NCI-H1436 (cell line): ENCODE measurements at places on chromosomes 6 and 20.
A peak's percentile ranks its signal among the peaks of the same experiment; 100 is the strongest.

- DNase-seq: no peak
These were observed 36.4 kb upstream of the UTRN start for GRCh38 chr6:144248476-144249301.

DNA sequence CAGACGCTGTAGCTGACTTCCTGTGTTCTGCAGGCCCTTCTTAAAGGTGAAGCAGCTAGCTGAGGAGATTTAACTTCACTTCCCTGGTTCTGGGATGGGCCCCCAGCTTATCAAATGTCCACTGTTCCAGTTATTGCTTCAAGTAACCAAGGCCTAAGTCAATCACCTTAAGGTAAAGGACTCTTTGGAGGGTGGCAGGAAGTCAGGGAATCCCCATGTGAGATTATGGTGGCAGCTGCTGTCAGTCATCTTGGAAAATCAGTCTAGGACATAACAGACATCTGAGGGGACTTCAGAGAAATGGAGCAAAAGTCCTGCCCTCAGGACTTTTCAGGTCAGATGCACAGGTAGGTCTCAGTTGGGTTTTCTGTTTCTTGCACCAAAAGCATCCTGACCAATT is 3.8 kb downstream of the ELOVL5 start:
- DNase-seq: no peak

DNA sequence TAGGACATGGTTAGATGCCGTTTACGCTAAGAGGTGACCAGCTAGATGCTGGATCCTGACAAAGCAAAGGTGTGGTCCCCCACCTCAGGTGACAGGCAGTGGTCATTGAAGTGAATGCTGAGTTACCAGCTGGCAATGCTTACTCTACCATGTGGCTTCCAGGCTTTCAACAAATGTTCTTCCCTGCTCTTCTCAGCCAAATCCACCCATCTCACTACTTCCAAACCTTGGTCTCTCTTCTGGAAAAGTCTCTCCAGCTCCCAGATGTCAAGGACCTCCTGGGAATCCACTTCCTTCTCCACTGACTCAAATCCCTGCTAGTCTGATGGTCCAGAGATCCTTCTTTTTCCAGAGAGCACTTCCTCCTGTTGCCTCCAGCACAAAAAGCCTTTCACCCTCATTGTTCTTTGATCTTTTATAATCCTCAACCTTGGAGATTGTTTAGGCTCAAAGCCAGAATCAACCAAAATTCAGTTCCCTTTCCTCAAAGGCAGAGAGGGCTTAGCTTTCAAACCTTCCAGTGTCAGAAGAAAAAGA is 228.0 kb downstream of the ZNF217 start:
- no peak for DNase-seq

- no peak for DNase-seq
These were observed 89.9 kb downstream of the CDC5L start for GRCh38 chr6:44477293-44477894.

- DNase-seq: no peak
These were observed 5.0 kb downstream of the ID4 start for GRCh38 chr6:19842030-19842615.

GRCh38 chr6:26206868-26207801 is 119.9 kb downstream of the HFE start:
- no peak for DNase-seq

DNA sequence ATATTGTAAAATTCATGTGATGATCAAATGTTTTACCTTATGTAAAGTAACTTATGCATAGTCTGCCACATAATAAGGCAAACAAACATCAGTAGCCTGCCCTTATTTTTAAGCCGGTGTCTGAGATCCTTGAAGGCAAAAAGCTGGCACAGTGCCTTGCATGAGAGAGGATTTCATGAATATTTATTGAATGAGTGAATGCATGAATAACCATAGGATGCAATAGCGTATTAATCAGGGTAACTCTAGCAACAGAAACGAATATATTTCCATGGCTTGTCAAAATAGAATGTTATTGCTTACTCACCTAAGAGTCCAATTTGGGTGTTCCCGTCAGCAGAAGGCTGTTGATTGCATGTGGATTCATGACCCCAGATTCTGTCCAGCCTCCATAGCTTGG is 34.9 kb downstream of the BTBD3 start:
- no peak for DNase-seq

DNA sequence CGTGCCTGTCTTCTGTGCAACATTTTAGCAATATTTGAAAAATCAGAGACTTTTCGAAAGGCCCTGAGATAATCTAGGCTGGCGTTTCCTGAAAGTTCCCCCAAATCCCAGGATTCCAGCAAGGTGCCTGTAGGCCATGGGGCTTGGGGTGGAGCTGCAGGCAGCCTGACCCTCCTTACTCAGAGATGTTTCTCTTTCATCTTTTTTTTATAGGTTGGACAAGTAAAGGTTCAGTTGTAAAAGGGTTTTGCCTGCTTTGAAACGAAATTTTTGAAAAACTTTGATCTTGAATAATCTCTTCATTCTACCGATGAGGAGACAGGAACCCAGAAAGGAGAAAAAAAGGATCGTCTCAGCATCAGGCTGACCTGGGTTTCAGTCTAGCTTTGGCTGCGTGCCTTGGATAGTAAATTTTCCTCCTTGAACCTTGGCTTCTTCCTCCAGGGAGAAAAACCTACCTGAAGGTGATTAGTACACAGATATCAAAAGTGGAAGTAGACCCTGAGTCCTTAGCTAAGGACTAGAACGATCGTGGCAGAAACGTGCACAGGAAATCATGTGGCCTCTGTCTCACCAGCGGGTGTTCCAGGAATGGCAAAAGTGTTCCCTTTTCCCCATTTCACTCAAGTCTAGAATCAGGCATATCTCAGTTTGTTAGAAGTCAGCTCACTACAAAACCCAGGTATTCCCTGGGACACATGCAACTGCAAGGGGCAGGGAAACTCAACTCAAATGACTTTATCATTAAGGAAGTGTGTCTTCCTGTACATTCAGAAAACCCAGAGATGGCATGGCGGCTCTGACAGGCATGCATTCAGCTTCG is 128.2 kb upstream of the PTPN1 start:
- no peak for DNase-seq

DNA sequence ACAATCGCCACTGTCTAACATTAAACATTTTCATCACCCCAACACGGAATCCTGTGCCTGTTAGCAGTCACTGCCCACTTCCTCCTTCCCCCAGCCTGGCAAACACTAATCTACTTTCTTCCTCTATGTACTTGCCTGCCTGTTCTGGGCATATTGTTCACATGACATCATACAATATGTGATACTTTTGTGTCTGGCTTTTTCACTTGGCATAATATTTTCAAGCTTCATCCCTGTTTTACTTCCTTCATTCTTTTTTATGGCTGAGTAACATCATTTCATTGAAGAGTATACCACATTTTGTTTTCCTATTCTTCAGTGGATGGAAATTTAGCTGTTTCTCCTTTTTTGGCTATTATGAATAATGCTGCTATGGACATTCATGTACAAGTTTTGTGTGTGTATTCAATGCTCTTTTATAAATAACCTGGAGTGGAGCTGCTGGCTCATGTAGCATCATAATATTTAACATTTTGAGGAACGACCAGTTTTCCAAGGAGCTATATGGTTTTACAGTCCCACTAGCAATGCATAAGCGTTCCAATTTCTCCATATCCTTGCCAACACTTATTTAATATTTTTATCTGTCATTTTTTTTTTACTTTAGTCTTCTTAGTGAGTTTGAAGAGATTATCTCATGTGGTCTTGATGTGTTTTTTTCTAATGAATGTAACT is 360.1 kb downstream of the HDGFL1 start:
- DNase-seq: no peak

- peak; percentile 17 for DNase-seq
These were observed 6.6 kb downstream of the CDC25B start for GRCh38 chr20:3802524-3803239.

DNA sequence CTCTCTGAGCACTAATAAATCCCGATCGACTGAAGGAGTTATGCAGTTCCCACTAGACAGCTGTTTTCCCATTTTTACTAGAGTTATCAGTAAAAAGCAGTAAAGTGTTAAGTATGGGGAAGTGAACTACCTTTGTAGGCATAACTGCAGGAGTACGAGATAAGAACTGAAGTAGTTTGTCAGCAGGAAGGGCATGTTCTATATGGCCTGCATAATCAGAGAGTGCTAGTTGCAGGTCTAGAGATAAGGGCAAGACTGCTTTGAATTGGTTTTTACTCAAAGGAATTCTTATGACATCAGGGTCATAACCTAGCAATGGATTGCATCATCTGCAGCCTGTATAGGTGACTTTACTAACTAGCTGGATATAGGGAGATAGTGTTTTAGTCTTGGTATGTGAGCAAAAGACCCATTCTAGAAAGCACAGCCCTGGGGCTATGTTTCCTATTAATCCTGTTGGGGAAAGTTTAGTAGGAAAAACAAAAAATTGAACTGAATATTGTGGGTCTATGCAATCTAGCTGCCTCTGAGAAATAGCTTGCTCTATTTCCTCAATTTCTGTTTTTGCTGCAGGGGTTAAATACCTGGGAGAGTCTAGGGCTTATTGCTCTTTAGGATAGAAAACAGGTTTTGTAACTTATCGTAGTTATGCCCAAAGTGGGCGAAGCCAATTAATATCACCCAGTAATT is 22.6 kb upstream of the CRISP1 start:
- DNase-seq: no peak

GRCh38 chr6:142443532-142443931 is 141.7 kb downstream of the ADGRG6 start:
- DNase-seq: no peak

DNA sequence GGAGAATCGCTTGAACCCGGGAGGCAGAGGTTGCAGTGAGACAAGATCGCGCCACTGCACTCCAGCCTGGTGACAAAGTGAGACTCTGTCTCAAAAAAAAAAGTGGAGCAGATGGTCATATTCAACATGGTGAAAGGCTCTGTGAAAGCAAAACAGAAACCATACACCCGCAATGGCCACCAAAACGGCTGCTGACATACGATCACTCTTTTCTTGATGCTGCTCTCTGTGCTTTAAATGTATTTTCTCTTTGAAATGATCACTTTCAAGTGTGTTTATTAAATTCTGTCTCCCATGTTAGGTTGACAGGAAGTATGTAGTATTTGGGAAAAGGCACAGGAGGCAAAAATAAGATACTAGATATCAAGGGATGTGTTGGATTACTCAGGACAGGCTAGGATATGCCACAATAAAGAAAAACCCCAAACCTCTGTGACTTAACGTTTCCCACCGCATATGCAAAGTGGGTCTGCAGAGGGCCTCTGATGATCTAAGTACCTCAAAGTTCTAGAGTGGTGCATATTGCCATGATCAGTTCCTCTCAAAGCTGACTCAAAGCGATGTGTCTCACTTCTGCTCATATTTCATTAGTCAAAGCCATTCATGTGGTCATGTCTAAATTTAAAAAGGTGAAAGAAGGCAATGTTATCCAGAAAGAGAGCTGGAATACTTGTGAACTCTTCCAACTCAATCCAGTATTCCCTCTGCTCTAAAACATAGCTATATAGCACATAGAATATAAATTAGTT is 155.1 kb upstream of the SOX4 start:
- no peak for DNase-seq
